ENCODE measurements at places on chromosomes 16 and 17.

DNA sequence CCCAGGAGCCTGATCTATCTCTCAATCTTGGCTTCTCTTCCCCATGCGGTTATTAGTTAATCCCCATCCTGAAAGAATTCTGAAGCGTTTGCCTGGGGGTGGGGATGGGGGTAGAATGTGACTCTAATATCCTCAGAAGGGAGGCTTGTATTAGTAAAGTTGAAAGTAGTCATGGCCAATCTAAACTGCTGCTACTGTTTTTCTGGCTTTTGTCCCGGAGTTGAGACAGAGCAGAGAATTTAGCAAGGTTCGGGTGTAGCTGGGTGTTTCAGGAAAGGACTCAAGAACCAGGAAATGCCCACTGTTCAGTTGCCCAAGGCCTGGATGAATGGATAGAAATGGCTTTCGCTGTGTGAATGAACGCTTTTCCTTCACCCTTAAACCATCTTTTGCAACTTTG lies 17.6 kb upstream of the ITGAM start:
- no peak for DNase-seq

DNA sequence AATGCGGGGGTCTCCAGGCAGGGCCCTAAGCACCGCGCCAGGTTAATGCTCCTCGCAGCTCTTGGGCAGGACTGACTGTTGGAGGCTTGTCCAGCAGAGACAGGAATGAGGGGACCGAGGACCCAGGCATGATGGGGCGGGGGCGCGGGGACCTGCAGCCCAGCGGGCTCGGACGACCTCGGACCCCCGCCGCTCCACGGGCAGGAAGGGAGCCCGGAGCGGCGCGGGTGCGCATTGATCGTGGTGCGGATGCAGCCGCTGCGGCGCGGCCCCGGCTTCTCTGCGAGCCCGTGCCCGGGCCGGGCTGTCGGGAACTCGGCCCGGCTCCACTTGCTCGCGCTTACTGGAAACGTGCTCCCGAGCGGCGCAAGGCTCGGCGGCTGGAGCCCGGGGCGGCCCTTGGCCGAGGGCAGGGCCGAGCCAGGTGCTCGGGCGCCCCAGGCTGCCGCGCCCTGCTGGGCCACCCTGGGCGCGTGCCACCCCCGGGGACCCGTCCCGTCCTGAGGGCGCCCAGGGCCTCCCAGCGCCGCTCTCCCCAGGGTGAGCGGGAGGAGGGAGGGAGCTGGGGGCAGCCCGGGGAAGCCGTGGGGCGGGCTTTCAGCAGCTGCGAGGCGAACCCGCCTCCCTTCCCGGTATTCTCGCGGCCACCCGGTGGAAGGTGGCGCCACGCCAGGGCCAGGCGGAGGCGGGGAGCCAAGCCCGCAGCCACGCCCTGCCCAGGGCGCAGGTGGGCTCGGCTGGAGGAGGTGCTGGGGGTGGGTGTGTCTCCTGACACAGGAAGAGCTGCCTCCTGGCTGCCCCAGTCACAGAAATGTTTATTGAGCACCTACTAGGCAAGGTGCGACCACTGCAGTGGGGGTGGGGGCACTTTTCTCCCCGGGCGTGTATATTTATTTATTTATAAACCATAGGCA lies 45.9 kb downstream of the SOCS3 start:
- DNase-seq = peak; percentile 40

GRCh38 chr16:4091240-4092012 lies 24.8 kb downstream of the ADCY9 start:
- DNase-seq = no peak

DNA sequence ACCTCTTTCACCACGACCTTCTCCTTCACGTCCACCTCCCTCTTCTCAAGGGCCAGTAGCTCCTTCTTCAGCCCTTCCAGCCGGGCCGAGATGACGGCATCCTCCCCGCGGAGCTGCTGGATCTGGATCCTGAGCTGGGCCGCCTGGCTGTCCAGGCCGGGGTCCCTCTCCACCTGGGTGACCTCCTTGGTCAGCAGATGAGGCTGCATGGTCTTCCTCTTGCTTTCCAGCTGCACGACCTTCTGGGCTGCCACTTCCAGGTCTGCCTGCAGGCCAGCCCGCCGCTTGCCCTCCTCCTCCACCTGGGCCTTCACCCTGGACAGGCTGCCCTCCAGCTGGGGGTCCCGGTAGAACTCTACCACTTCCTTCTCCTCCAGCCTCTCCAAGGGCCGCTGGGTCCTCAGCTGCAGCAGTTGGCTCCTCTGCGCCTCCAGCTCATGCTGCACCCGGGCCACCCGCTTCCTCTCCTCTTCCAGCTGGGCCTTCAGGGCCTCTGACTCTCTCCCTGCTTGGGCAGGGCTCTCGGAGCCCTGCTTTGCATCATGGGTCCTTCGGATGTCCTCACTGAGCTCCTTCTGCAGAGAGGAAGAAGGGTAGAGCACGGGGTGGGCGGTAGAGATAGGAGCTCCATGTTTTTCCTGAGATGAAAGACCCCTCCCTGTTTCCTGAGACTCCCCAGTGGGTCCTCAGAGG lies 9.5 kb downstream of the CDK3 start:
- no peak for DNase-seq

DNA sequence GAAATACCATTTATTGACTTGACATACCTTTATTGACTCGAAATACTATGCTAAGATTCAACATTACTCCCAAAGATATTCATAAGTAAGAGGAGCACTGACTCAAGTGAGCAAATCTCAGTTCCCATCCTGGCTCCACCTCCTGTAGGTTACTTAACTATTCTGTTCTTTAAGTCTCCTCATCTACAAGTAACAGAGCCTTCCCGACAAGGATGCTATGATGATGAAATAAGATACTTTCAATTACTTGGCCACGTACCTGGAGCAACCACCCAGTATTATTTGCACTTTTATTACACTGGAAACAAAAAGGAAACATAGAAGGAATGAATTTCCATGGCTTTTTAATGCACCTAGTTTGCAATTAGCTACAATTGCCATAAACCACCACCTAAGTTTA lies 16.3 kb downstream of the KANSL1 start:
- no peak for DNase-seq

Data from effector memory CD4-positive, alpha-beta T cell (primary cell).